NCI-H2081 (cell line): ENCODE measurements at places on chromosomes 1 and 21.
A peak's percentile ranks its signal among the peaks of the same experiment; 100 is the strongest.

DNA sequence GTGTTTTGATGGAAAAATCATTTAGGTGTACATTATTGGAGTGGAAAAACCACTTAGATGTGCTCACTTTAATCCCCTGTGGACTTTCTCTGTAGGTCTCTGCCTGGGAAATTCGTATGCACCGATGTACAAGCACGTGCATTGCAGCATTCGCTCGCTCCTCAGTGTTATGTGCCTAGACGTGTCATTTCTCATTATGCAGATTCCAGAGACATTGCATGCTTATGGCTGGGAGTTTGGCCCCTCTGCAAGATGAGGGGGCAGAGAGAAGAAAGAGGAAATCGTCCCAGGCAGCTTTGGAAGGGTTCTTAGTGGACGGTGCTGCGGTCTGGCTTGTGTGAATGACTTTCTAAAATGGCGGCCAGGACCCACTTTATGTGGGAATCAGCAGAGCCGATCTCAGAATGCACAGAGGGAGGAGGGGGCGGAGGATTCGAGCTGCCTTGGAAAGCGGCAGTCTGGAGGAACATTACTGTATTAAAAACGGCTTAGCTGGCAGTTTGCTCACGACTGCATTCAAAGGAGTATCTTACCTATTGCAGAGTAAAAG lies 2.3 kb downstream of the SPEN start:
- DNase-seq, result peak; percentile 83

- DNase-seq, result peak; percentile 94
These were observed 65.2 kb upstream of the TARBP1 start for GRCh38 chr1:234544087-234544579.

GRCh38 chr1:199914546-199914945 lies 113.0 kb upstream of the NR5A2 start:
- DNase-seq, result no peak

DNA sequence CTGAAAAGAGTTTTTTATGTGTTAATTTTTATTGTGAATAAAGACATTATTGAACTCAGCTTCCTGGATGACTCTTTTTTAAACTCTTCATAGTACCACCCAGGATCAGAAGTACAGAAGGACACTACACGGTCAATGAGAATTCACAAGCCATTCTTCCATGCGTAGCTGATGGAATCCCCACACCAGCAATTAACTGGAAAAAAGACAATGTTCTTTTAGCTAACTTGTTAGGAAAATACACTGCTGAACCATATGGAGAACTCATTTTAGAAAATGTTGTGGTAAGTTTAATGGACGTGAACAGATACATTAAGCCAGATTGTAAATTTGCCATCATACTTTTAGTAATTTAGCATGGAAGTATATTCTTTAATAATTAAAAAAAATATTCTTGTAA lies 249.5 kb downstream of the TPR start:
- no peak for DNase-seq

- no peak for DNase-seq
These were observed 24.5 kb downstream of the PLEKHM2 start for GRCh38 chr1:15708486-15709137.

- DNase-seq, result no peak
These were observed 65.9 kb downstream of the KCNK1 start for GRCh38 chr1:233679591-233680373.

DNA sequence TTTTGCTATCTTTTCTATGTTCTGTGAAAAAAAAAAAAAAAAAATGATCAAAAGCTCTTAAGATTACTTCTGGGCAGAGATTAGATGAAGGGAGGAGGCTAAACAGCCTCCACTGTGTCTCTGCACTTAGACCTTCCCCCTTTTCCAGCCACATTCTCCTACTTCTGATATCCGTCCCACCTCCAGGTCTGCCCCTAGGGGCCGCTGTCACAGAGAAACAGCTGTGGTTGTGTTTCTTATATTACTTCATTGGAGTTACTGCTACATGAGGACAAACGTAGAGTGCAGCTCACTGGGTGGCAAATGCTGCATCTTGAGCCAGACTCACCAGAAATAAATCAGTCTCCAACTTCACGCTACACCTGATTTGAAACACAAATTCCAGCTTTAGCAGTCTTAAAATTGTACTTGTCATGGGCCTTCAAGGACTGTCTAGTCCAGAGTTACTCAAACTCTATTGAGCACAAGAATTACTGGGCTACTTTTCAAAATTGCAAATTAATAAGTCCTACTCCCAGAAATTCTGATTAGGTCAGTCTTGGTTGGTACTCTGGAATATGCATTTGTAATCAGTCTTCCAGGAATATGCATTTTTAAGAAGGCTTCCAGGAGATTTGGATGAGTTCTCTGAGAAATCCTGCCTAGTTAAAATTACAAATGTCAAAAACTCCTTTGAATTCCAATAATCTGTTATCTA lies 125.2 kb upstream of the PTBP2 start:
- no peak for DNase-seq

DNA sequence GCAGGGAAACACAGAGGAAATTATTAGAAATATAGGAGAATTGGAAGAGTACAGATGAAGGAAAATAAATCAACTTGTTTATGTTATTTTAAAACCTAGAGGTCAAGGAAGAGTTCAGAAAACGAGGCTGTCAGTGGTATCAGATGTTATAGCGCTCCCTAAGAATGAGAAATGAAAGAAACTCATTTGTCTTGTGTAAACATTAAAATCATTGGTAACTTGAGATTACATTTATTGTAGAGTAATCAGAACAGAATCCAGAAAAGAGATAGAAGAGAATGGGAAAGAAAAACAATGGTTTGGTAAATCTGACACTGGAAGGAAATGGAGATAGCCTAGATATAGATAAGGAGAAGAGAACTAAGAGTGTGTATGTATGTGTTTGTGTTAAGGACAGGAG lies 106.4 kb downstream of the ATF6 start:
- no peak for DNase-seq

DNA sequence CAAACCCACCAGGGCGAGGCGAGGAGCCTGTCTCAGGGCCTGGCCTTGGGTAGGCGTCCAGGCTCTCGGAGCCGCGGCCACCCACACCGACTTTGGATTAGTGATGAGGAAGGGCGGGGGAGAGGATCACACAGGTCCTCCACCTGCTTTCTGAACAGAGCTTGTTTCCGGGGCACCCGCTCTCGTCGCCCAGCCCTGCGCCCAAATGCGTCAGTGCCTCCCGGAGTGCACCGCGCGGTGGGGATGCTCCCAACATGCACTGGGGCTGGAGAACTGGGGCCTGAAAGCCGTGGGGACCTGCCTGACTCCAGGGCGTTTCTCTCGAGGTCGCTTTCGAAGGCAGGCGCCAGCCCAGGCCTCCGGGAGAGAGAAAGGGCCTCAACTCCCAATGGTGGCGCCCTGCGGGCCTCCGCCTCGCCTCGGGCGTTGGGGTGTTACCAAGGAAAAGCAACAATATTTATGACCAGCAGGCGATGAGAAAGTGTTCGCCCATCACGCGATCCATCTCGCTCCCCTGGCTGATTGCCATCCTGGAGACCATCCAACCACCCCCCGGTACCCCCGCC lies 8.9 kb upstream of the LHX8 start:
- DNase-seq, result no peak

GRCh38 chr1:54125386-54126070 lies 27.3 kb downstream of the CDCP2 start:
- DNase-seq, result no peak

DNA sequence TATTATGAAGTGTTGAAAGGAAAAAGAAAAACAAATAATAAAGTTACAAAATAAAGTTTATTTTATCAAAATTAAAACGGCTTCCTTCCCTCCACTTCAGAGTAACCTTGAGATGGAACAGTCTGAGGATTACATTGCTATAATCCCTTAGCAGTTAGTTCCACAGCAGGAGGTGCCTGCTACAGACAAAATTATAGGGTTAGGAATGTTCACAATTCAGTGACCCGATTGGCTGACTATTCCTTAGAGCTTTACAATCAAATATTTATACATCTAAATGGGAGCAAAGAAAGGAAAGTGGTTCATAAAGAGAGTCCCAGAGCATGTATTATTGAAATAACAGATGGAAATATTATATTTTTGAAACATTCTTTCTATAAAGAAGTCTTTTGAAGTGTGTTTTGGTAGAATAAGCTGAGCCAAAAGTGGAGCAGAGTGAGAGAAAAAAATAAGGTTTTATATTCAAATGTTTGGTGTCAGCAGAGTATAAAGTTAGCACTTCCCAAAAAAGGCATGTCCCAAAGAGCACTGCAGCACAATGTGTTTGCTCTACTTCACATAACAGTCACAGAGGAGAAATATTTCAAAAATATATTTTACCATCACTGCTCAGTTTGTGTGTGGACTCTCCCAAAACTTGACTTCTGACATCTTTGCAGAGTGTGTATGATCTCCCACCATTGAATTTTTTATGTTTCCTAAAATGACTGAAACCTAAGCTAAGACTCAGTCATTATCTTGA lies 71.4 kb upstream of the GORAB start:
- DNase-seq, result no peak

- no peak for DNase-seq
These were observed 143.4 kb downstream of the ZZZ3 start for GRCh38 chr1:77538956-77539518.

- no peak for DNase-seq
These were observed 830 bp downstream of the INPP5B start for GRCh38 chr1:37945743-37946702.

DNA sequence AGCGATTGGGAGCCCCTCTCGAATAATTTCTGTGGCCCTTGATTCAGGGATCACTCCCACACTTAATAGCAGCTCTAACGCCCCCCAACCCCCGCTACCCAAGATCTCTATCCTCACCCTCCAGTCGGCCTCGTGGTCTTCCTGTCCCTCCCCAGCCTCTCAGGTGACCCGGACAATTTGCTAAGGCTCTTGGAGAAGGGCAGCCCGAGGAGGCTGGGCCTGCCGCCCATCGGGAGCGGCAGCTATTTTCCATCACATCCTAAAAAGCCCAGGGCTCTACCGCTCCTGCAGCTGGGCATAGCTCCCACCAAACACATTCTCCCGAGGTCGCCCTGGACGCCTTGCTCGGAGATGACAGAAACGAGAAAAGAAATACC lies 12.0 kb upstream of the PHLDA3 start:
- DNase-seq, result no peak

DNA sequence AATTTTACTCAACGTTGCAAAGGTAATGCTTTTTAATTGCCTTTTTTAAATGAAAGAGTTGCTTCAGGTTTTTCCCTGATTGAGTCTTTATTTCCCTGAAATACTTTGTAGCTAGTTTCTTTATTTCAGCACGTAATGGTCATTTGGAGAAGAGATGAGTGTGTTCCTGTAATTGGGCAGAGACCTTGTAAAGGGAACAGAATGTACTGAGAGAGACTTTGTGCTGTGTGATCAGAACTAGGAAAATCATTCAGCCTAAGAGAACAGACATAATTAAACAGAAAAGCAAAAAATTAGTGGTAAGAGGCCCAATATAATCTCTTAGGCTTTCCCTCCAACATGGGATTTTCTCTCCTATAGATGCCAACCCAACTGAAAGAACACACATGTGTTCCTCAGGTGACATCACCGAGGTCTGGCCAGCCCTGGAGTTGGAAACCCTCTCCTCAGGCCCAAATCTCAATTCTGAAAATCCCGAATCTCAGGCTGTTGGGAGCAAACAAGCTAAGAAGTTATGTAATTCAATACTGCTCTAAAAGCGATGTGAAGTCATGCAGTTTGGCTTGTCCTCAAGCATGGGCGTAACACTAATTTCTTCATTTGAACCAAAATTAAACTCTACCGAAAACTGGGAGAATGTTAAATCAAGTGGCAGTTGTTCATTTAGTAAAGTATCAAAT lies 102.0 kb downstream of the TGFB2 start:
- DNase-seq, result no peak

GRCh38 chr1:24930260-24931145 lies at the start of gene RUNX3:
Gene RUNX3 (minus strand): TSS chr1:24930276. CDS start chr1:24929868, 408 bp downstream.
- peak; percentile 67 for DNase-seq

DNA sequence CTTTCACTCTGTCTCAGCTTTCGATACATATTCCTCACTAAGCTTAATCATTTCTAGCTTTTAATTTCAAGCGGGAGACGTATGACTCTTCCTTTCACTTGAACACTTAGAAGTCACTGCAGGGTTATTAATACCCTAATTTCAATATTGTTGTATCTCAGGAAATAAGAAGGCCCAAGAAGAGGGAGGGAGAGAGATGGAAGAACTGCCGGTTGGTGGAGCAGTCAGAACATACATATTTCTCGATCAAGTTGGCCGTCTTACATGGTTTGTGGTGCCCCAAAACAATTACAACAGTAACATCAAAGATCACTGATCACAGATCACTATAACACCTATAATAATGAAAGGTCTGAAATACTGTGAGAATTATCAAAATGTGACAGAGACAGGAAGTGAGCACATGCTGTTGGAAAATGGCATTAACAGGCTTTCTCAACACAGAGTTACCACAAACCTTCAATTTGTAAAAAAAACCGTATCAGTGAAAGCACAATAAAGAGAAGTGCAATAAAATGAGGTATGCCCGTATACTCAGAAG lies 145.4 kb upstream of the HP1BP3 start:
- no peak for DNase-seq

GRCh38 chr1:151624783-151625182 lies 12.9 kb downstream of the SNX27 start:
- DNase-seq, result no peak

DNA sequence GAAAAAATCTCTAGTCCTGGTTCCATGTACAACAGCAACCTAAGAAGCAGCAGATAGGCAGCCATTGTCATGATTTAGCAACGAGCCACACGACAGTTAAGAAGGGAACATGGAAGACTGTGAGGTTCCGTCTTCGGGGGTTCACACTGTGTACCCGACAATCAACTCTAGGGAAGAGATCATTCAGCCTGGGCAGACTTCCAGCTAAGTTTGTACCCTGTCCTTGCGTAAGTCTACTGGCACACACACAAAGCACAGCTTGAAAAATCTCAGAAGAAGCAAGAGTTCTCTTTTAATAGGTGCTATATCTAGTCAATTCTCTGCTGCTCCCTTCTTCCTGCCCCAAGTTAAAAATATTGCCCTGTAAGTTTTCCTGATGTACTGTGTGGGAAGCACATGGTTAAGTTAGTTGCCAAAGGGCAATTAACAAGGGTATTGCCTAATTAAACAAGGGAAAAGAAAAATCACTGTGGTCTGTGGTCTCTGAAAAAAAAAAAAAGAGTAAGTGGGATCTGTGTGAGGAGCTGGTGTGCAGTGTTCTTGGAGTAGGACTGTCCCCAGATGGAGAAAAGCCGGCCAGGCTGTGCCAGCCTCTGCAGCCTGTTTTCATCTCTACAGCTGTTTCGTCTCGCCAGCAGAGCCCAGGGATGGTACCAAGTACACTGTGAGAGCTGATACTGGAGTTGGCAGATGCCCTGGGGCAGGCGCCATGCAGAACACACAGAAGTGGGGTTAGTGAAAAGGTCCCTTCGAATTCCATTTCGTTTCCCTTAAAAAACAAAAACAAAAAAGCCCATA lies 6.4 kb upstream of the MYBPHL start:
- DNase-seq, result no peak

DNA sequence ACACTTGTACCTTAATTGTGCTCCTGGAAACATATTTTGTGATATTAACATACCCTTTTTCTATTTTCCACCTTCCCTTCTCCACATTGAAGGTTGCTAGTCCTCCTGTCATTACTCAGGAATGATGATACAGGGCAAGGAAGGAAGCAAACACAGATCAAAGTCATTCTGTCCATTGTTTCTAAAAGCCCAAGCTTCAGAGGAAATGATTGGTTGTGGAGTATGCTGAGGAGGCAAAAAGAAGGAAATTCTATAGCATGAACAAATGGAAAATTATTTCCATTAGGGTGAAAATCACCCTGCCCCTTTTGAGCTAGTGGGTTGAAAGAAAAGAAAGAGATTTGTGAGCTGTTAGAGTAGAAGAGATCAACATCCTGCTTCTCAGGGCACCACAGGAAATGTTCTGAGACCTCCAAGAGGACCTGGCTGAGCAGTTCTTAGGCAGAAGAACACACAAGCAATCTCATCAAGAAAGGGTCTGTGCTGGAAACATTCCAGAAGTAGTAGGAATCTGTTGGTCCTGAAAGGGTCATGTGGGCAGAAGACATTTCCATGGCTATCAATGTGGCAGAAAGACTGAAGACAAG lies 29.0 kb upstream of the PRRX1 start:
- no peak for DNase-seq
